ENCODE measurements at places on chromosomes 4 and X.

DNA sequence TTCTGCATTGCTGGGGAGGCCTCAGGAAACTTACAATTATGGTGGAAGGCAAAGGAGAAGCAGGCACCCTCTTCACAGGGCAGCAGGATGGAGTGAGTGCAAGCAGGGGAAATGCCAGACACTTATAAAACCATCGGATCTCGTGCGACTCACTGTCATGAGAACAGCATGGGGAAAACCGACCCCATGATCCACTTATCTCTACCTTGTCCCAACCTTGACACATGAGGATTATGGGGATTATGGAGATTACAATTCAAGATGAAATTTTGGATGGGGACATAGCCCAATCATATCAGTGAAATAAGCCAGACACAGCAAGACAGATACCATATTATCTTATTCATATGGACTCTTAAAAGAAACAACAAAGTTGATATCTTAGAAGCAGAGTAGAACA is 134.9 kb downstream of the C4orf33 start:
- no peak for DNase-seq

DNA sequence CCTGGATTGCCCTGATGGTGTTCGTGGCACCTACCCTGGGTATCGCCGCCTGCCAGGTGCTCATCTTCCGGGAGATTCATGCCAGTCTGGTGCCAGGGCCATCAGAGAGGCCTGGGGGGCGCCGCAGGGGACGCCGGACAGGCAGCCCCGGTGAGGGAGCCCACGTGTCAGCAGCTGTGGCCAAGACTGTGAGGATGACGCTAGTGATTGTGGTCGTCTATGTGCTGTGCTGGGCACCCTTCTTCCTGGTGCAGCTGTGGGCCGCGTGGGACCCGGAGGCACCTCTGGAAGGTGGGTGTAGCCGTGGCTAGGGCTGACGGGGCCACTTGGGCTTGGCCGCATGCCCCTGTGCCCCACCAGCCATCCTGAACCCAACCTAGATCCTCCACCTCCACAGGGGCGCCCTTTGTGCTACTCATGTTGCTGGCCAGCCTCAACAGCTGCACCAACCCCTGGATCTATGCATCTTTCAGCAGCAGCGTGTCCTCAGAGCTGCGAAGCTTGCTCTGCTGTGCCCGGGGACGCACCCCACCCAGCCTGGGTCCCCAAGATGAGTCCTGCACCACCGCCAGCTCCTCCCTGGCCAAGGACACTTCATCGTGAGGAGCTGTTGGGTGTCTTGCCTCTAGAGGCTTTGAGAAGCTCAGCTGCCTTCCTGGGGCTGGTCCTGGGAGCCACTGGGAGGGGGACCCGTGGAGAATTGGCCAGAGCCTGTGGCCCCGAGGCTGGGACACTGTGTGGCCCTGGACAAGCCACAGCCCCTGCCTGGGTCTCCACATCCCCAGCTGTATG is 1.8 kb downstream of the AVPR2 start:
- no peak for DNase-seq

DNA sequence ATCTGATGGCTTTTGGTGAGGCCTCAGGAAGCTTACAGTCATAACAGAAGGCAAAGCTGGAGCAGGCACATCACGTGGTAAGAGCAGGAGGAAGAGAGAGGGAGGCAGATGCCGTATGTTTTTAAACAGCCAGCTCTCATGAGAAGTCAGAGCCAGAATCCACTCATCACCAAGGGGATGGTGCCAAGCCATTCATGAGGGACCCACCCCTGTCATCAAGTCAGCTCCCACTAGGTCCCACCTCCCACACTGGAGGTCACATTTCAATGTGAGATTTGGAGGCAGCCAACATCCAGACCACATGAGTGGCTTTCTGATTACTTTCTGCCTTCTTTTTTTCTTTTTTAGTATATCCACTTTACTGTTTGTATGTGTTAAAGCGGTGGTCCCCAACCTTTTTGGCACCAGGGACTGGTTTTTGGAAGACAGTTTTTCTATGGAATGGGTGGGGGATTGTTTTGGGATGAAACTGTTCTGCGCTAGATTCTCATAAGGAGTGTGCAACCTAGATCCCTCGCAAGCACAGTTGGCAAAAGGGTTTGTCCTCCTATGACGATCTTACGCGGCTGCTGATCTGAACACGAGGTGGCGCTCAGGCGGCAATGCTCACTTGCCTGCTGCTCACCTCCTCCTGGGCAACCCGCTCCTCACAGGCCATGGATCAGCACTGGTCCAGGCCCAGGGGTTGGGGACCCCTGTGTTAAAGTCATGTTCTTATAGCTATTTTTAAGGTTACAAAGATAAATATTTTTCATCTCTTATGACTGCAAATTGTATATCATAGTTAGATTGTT is 61.7 kb downstream of the SLIT2 start:
- no peak for DNase-seq

- no peak for DNase-seq
These were observed 17.5 kb downstream of the ANKRD50 start for GRCh38 chr4:124694946-124695598.

DNA sequence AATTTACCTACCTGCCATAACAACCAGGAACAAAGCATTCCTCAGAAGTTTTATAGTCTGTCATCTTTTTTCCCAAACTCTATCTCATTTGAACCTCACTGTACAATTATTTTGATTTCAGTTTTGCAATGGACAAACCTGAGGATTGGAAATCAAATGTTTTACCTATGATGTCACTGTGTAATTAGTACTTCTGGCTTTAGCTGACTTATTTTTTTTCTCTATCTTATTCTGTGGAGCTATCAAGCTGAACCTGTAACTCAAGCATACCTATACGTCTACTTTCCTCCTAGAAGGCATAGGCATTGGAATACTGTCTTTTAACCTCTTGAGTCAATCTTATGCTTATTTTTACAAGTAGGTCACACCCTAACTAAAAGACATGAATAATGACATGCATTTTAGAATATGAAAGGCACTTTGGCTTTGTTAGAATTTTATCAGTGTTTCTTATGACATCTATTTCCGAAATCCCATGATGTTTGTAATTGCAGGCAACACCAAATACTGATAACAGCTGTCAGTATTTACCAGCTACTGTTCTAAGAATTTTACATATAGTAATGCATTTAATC is 21.5 kb downstream of the CCSER1 start:
- DNase-seq, result no peak

DNA sequence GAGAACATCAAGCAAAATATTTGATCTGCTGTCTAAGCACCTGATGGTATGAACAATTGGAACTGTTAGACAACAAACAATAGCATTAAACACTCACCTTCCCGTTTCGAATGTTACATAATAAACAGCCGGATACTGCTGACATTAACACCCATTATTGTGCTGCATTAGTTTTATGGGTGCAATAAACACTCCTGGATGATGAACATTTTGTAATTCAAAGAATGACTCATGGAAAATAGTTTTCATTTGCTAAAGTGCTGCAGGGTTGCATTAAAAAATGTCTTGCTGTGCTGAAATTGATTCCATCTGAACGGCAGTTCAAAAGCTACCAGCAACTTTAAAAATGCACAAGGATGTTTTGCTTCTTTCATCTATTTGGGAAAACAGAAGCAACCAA is 100.8 kb upstream of the SORBS2 start:
- no peak for DNase-seq

GRCh38 chr4:187993827-187994226 is 1.7 kb upstream of the ZFP42 start:
- DNase-seq, result no peak

DNA sequence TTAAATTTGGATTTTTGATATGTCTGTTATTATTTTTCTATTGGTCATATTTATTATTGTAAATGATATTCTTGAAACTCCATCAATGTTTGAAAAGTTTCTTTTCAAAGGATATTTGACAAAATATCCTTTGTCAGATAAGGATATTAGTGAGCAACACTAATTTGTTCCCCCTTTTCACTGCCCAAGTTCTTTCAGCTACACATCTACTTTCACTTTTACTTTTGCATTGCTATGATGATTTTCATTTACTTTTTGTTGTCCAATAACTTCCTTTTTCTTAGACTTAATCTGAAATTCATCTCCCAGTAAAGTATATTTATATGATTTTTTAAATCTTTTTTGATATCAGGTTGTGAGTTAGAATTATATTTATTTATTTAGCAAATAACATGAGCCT is 542.3 kb upstream of the ADGRL3 start:
- DNase-seq, result no peak
